Thymus (tissue), 14 donors: ENCODE measurements at places on chromosomes 4 and X.

DNA sequence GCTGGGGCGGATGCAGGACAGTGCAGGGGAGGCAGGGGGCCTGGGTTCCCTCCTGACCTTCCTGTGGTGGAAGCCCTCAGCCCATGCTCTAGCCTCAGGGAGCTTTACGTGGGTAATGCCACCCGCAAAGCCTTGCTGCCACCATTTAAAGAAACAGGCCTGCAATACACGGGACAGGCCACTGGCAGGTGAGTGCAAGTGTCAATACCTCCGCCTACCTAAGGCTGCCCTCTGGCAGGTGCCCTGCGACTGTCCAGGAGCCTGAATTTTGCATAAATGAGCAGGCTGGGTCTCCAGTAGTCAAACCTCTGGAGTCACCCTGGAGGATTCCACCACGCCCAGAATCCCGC, 5.9 kb downstream of the CRMP1 start:
- peaks cover 58% of the 10 kb centered on the region for H3K27me3 ChIP-seq
- DNase-seq: no peak
- H3K27ac ChIP-seq: no peak overlapping the region

DNA sequence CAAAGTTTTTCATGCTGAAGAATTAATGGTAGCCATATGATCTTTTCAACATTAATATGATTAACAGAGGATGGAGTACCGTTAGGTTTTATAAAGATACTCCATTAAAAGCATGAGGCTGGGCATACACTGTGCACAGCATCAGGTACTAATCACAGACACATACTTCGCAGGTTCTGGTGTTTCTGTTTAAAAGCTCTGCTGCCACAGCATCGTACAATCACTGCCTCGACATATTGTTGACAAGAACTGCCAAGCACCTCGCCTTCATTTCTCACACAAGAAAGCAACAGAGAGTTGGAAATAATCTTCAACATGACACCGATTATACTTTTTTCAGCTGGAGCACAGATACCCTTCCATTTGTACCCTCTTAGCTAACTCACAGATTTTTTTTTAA, 753.4 kb upstream of the FAM241A start:
- no peaks in the 10 kb centered on the region for H3K27me3 ChIP-seq
- no peaks in the 10 kb centered on the region for H3K36me3 ChIP-seq
- no peak overlapping the region for H3K27ac ChIP-seq
- H3K4me3 ChIP-seq: no peak overlapping the region

DNA sequence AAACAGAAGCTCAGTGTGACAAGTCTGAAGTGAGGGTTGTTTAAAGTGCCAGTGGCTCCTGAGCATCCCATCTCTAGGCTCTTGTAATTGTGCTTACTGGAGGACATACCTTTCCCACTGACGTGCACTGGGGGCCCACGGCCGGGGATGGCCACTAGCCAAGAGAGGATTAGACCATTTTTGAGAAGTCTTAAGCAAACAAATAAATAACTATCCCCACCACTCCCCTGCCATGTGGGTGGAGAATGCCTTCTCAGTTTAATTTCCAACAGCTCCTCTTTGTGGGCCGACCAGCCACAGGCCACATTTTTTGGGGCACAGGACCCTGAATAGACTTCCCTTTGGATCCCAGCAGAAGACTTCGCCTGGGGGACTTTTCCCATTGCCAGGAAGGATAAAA, 125.0 kb upstream of the MSX1 start:
- no peak overlapping the region for H3K27ac ChIP-seq
- DNase-seq: no peak
- H3K4me3 ChIP-seq: no peak overlapping the region
- no peaks in the 10 kb centered on the region for H3K36me3 ChIP-seq
- H3K27me3 ChIP-seq: no peaks in the 10 kb centered on the region
- no peaks in the 10 kb centered on the region for H3K4me1 ChIP-seq

- H3K4me3 ChIP-seq: no peak overlapping the region
- H3K4me1 ChIP-seq: no peaks in the 10 kb centered on the region
- no peak overlapping the region for H3K27ac ChIP-seq
These were observed 38.6 kb downstream of the EGFL6 start for GRCh38 chrX:13607996-13608365.

GRCh38 chr4:95038791-95039190, 281.0 kb downstream of the BMPR1B start:
- no peaks in the 10 kb centered on the region for H3K4me1 ChIP-seq
- no peak for DNase-seq
- H3K27me3 ChIP-seq: no peaks in the 10 kb centered on the region
- no peak overlapping the region for H3K27ac ChIP-seq
- no peaks in the 10 kb centered on the region for H3K36me3 ChIP-seq

GRCh38 chrX:111095974-111096895, at the start of gene PAK3:
PAK3 (plus strand) TSS chrX:111096191; CDS start chrX:111123104, 26,913 bp downstream.
- no peak for DNase-seq
- peaks cover 27% of the 10 kb centered on the region for H3K27me3 ChIP-seq
- no peak within 1 kb of the TSS for H3K27ac ChIP-seq
- no peaks in the 10 kb centered on the region for H3K4me1 ChIP-seq
- peak within 1 kb of the TSS; percentile 32 for H3K4me3 ChIP-seq

- H3K27ac ChIP-seq: no peak overlapping the region
- H3K27me3 ChIP-seq: no peaks in the 10 kb centered on the region
- no peaks in the 10 kb centered on the region for H3K36me3 ChIP-seq
- DNase-seq: no peak
- H3K4me1 ChIP-seq: no peaks in the 10 kb centered on the region
These were observed 53.6 kb downstream of the ETNPPL start for GRCh38 chr4:108709234-108709633.

DNA sequence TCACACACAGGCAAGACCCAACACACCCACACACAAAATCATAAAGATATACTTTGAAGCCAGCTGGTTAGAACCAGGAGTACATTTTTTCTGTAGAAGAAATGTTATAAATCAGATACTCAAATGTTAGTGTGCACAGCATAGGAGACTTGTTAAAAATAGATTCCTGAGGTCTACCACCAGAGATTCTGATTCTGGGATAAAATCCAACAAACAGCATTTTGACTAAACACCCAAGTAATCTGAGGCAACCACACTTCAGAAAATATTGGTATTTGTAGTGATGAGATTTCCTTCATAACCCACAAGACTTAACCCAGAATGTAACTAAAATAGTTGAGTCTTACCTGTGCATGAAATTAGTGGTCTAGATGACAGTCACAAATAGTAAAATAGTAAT, 301.8 kb downstream of the HNRNPD start:
- no peak for DNase-seq
- no peak overlapping the region for H3K27ac ChIP-seq
- H3K4me1 ChIP-seq: no peaks in the 10 kb centered on the region
- no peaks in the 10 kb centered on the region for H3K36me3 ChIP-seq
- H3K4me3 ChIP-seq: no peak overlapping the region

DNA sequence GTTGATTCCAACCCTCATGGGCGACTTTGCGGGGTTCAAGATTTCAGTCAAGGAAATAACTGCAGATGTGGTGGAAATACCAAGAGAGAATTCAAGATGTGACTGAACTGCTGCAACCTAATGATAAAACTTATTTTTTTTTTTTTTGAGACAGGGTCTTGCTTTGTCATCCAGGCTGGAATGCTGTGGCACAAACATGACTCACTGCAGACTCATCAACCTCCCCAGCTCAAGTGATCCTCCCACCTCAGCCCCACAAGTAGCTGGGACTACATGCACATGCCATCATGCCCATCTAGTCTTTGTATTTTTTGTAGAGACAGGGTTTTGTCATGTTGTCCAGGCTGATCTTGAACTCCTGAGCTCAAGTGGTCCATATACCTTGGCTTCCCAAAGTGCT, 19.5 kb upstream of the WDFY3 start:
- no peak for DNase-seq
- H3K27ac ChIP-seq: no peak overlapping the region
- no peaks in the 10 kb centered on the region for H3K36me3 ChIP-seq
- no peaks in the 10 kb centered on the region for H3K27me3 ChIP-seq

DNA sequence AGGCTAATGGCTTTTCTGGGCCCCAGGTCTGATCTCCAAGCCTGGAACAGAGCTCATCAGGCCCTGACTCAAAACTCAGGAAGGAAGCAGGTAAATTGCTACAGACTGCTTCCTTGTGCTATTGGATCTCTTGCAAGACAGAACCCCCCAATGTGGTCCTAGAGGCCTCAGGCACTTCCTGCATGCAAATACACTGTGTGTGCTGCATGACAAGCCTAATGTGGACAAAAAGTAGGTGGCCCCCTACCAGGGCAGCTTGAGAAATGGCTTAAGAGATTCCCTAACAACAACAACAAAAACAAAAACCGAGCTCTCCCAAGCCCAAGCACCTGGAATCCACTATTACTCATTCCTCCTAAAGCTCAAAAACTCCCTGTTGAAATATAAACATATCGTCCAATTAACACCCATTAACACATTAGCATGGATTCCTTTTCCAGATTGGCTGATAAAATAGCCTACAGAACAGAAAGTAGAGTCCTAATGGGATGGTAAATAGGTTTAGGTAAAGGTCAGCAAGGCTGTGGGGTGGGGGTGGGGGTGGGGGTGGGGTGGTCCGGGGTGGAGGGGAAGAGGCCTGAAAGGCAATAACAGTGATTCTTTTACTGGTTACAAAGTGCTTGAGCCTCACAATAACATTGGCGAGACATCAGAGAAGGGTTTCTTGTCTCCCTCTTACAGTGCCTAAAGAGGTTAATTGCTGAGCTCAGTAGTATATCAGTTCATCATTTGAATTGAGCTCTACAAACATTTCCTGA, 24.1 kb upstream of the FGF16 start:
- no peaks in the 10 kb centered on the region for H3K4me1 ChIP-seq
- no peak overlapping the region for H3K27ac ChIP-seq
- no peaks in the 10 kb centered on the region for H3K27me3 ChIP-seq
- no peak overlapping the region for H3K4me3 ChIP-seq

DNA sequence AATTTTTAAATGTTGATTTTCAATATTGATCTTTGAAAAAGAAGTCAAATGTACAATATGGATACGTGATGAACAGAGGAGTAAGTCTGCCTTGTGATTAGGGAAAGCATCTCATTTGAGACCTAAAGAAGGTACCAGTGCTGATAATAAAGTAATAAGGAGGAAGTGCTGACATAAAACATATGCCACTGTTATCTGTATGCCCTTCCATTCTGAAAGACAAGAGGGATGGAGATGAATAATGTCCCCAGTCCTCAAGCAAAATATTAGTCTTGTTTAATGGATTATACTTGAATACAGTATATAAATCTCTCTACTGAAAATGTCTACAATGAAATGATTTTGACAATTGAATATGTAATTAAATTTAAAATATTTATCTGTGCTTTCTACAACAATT, 58.2 kb downstream of the CCSER1 start:
- H3K36me3 ChIP-seq: no peaks in the 10 kb centered on the region
- H3K4me1 ChIP-seq: no peaks in the 10 kb centered on the region
- no peaks in the 10 kb centered on the region for H3K27me3 ChIP-seq
- H3K4me3 ChIP-seq: no peak overlapping the region
- no peak for DNase-seq

- DNase-seq: no peak
- no peaks in the 10 kb centered on the region for H3K27me3 ChIP-seq
- no peaks in the 10 kb centered on the region for H3K36me3 ChIP-seq
- H3K4me1 ChIP-seq: no peaks in the 10 kb centered on the region
- no peak overlapping the region for H3K27ac ChIP-seq
These were observed 117.3 kb downstream of the FAM13A start for GRCh38 chr4:88939697-88940096.

DNA sequence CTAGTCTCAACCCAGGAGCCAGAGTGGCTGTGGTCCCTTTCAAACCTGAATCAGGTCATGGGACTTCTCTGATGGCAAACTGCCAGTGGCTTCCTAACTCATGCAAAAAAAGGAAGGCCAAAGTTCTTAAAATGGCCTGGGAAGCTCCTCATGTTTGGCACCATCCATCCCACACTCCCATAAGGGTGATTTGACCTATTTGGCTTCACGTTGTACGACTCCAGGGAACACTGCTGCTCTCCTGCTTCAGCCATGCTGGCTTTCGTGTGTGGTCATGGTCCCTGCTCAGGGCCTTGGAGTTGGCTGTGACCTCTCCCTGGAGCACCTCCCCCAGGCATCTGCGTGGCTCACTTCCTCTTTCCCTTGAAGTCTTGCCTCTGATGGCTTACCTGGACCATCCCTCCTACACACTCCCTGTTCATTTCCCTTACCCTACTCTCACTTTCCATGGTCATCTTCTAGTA, 12.8 kb upstream of the TMSB4X start:
- H3K4me3 ChIP-seq: no peak overlapping the region
- no peaks in the 10 kb centered on the region for H3K36me3 ChIP-seq
- H3K27me3 ChIP-seq: no peaks in the 10 kb centered on the region
- H3K4me1 ChIP-seq: peaks cover 21% of the 10 kb centered on the region

DNA sequence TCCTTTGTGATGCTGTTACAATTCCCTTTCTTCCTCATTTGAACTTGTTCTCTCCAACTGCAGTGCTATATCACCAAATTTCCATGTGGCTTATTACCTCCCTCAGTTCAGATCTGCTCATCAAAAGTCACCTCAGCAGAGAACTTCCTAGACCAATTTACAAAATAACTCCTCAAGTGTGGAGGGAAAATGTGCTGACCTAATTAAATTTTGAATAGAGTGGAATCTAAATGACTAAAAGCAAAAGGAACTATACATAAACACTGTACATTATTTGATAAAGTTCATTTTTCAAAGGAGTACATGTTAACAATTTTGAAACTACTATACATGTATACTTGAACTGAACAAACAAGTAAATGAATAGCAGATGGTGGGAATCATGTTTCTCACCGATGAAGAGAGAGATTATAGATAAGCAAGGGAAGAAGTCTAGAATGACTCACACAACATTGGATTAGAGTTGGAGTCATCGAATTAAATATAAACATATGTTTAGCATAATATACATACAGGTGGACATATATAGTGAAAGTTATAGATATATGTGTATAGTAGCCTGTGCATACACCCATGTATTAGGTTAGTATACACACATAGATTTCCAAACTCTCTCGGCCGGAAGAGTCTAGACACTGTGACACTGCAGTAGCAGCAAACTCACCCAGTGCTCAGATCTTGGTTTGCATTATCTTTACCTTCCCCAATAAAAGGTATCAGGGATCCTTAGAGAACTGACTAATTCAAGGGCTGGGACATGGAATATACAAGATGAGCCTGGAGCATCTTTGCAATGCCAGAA, 318.7 kb downstream of the PCDH18 start:
- H3K27ac ChIP-seq: no peak overlapping the region
- H3K4me1 ChIP-seq: no peaks in the 10 kb centered on the region
- no peak overlapping the region for H3K4me3 ChIP-seq
- no peaks in the 10 kb centered on the region for H3K27me3 ChIP-seq

DNA sequence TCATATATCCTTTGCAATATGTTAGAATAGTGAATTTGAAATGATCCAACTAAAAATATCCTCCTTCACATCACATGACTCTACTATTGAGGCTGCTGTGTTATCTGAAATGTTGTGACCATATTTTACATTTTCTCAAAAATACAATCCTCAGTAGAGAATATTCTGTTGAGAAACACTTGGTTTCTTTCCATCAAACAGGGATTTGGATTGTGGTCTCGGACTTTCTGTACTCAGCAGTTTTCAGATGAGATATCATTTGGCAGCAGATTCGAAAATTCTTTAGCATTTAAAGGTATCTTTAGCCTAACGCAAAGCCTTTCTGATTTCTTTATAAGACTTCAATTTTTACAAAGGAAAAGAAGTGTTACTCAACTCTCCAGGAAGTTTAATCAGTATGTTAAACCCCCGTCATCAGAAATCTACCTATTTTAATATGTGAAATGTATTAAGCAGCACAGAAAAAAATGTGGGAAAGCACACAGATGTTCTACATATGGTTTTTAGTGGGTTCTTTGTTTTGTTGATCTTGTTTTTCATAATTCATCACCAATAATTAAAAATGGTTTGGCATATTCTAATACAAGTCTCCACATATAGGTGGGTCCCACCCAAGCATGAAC, 55.4 kb upstream of the ANXA3 start:
- H3K4me1 ChIP-seq: no peaks in the 10 kb centered on the region
- no peak for DNase-seq
- no peaks in the 10 kb centered on the region for H3K27me3 ChIP-seq
- no peak overlapping the region for H3K4me3 ChIP-seq
- H3K27ac ChIP-seq: no peak overlapping the region
- no peaks in the 10 kb centered on the region for H3K36me3 ChIP-seq
